ENCODE measurements at places on chromosomes 1 and 21.

DNA sequence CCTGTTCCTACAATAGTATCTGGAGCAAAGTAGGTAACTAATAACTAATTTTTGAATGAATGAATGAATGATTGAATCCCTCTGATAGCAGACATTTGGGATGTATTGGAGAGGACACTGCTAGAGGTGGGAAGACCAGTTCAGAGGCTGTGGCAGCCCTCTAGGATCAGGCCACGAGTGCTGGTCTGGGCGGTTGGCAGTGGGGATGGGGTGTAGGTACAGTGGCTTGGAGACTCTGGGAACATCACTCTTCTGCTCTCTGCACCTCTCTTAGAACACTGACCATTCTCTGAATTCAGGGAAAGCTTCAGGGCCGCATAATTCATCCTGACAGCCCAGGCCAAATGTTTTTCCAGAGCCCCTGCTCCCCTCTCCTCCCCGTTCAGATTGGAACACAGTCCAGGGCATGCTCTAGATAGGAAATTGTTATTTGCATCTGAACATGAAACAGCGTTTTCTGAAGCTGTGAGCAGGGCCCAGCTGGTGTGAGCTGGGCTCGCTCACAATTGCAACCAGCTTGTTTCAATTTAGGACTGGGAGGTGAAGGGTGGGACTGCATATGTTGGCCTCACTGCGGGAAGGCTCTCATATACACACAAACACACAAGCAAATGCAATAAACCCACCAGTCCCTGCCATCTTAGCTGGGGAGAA is 253.1 kb upstream of the USP24 start:
- no peak overlapping the region for H3K4me3 ChIP-seq
- no peaks in the 10 kb centered on the region for H3K4me1 ChIP-seq
- DNase-seq, result no peak

DNA sequence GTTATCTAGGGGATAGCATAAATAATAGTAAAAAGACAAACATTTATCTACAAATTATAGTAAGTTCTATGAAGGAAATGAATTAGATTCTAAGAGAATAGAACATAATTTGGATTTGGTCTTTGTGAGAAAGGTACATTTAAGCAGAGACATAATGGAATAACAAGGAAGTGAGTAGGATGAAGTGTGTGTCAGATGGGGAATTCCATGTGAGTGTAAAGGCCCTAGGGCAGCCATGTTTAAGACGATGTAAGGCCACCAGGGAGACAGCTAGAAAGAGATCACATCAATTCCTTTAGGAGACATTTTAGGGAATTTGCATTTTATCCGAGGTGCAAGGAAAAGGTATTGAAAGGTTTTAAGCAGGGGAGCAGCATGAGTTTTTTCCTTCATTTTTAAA is 33.8 kb upstream of the ELAVL4 start:
- H3K4me1 ChIP-seq, result no peaks in the 10 kb centered on the region
- H3K27ac ChIP-seq, result no peak overlapping the region
- H3K4me3 ChIP-seq, result no peak overlapping the region
- no peak for DNase-seq

GRCh38 chr1:7555391-7556185 is 215.5 kb upstream of the VAMP3 start:
- H3K27ac ChIP-seq, result no peak overlapping the region
- no peaks in the 10 kb centered on the region for H3K27me3 ChIP-seq
- no peak overlapping the region for H3K4me3 ChIP-seq
- H3K4me1 ChIP-seq, result no peaks in the 10 kb centered on the region
- DNase-seq, result no peak
- no peaks in the 10 kb centered on the region for H3K36me3 ChIP-seq

GRCh38 chr1:243270097-243270864 is 14.4 kb downstream of the SDCCAG8 start:
- no peak for DNase-seq
- peaks cover 14% of the 10 kb centered on the region for H3K36me3 ChIP-seq
- H3K4me1 ChIP-seq, result no peaks in the 10 kb centered on the region
- no peaks in the 10 kb centered on the region for H3K27me3 ChIP-seq

GRCh38 chr1:16155537-16156410 is at the start of gene EPHA2:
EPHA2 (minus strand) TSS chr1:16156069; CDS start chr1:16155932, 137 bp downstream.
- peaks cover 3% of the 10 kb centered on the region for H3K27me3 ChIP-seq
- H3K27ac ChIP-seq, result no peak within 1 kb of the TSS
- peak within 1 kb of the TSS; percentile 54 for H3K4me3 ChIP-seq

DNA sequence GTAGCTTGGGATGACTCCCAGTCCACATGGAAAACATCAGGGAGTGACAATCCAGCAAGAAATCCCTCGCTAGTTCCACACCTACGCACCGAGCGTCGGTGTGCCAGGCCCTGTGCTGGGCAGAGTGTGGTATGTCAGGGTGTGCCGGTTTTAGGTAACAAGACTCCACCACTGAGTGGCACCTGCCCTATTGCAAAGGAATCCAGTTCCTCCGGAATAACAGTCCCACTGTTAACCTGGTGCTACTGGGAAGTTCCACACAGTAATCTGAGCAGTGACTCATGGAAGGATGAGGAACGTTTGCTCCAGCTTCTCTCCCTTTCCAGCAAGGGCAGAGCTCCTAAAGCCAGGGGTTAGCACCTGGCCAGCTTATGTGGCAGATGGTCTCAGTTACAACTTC is 14.3 kb downstream of the RNF207 start:
- H3K36me3 ChIP-seq, result peaks cover 21% of the 10 kb centered on the region
- DNase-seq, result no peak
- no peak overlapping the region for H3K27ac ChIP-seq
- no peaks in the 10 kb centered on the region for H3K27me3 ChIP-seq
- no peaks in the 10 kb centered on the region for H3K4me1 ChIP-seq

DNA sequence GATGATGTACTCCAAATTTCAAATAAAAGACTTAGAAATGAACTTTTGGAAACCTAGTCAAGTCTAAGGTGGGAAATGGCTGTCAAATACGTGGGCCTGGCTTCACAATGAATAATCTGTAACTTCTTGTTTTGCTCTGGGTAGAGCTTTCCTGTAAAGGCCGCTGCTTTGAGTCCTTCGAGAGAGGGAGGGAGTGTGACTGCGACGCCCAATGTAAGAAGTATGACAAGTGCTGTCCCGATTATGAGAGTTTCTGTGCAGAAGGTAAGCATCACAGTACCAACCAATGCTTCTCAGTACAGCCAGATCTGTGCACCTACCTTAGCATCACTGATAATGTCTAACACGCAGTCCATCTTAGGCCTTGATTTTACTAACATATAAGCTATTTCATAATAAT is 73.6 kb downstream of the TPR start:
- no peak for DNase-seq
- no peaks in the 10 kb centered on the region for H3K27me3 ChIP-seq
- H3K4me3 ChIP-seq, result no peak overlapping the region
- H3K36me3 ChIP-seq, result no peaks in the 10 kb centered on the region
- no peak overlapping the region for H3K27ac ChIP-seq
- peaks cover 3% of the 10 kb centered on the region for H3K4me1 ChIP-seq

DNA sequence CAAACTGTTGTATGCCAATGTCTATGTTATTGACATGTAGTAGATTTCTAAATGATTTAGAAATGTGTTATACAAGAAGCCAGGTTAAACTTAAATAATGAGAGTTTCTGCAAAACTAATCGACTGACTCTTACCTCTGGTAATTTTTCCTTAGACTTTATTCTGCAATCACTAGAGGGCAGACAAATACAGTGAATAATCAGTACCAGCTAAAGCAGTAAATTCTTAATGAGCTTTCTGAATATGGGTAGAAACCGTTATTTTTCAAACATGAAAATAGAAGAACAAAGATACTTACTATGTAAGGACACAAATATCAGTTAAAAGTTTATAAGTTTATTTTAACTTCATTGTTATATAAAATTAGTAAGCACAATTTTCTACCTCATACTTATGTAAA is 97.9 kb upstream of the RGS1 start:
- H3K27ac ChIP-seq, result no peak overlapping the region
- no peaks in the 10 kb centered on the region for H3K36me3 ChIP-seq
- H3K27me3 ChIP-seq, result no peaks in the 10 kb centered on the region
- no peak for DNase-seq

- no peaks in the 10 kb centered on the region for H3K36me3 ChIP-seq
- H3K27ac ChIP-seq, result no peak overlapping the region
- H3K4me1 ChIP-seq, result no peaks in the 10 kb centered on the region
- no peak for DNase-seq
Observed at GRCh38 chr1:91054780-91055481, 33.1 kb upstream of the ZNF644 start.

- H3K27me3 ChIP-seq, result no peaks in the 10 kb centered on the region
- no peaks in the 10 kb centered on the region for H3K36me3 ChIP-seq
- DNase-seq, result no peak
- no peaks in the 10 kb centered on the region for H3K4me1 ChIP-seq
- no peak overlapping the region for H3K27ac ChIP-seq
- H3K4me3 ChIP-seq, result no peak overlapping the region
Observed at GRCh38 chr1:22760455-22760854, 49.8 kb downstream of the EPHB2 start.

DNA sequence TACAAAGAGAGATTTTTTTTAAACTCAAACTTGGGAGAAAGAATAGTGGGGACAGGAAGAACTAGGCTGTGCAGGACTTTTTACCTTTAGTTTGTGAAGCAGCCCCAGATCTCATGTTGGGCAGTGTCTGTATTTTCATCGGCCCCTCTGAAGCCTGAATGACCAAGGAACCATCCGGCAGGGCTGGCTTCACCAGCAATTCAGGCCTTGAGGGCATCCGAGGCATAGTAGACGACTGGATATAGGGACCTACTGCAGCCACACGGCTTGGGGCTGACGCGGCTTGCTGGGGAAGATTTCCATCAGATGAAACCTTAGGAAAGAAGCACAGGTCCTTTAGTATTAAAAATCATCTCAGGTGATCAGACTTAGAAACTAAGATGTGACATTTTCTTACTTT is 43.7 kb downstream of the TP53BP2 start:
- DNase-seq, result no peak
- no peak overlapping the region for H3K27ac ChIP-seq
- H3K36me3 ChIP-seq, result peaks cover 83% of the 10 kb centered on the region
- H3K4me3 ChIP-seq, result no peak overlapping the region
- no peaks in the 10 kb centered on the region for H3K4me1 ChIP-seq
